Right ventricle myocardium superior (tissue), 1 donor: ENCODE measurements at places on chromosomes 4 and X. TPM values are rescaled to one million over a fixed set of nuclear protein-coding genes. Genes with fewer than 3 reads are reported as not detected.

DNA sequence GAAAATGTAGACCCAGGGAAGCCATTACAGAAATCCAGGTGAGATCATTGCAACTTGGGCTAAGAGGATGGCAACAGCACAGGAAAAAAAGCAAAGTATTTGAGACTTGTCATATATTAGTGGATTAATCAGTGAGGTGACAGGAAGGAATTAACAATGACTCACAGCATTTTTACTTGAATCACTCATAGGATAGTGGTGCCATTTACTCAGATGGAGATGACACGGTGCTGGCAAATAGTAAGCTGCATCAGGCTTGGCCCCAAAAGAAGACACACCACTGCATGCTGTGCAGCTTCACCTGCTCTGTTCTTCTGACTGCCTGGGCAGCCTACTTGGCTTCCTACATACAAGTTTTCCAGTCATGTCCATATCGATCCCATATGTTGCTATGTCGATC is 144.8 kb downstream of the FRYL start:
- no peak for DNase-seq

- no peak for DNase-seq
Measured at GRCh38 chr4:162839814-162840213, 326.9 kb downstream of the NAF1 start.

- DNase-seq = no peak
Measured at GRCh38 chr4:171157462-171158082, 655.6 kb upstream of the GALNTL6 start.

GRCh38 chr4:75429208-75429607 is 85.0 kb downstream of the RCHY1 start:
- no peak for DNase-seq

The HPSE gene
- total RNA-seq = 1.5 TPM

The FRMPD3 gene
- total RNA-seq = 0.05 TPM

GRCh38 chr4:105179539-105180401 is 33.1 kb downstream of the TET2 start:
- DNase-seq = no peak

- DNase-seq = no peak
Measured at GRCh38 chr4:163548481-163549243, 54.2 kb downstream of the TMA16 start.

GRCh38 chrX:16722481-16722880 is 3.1 kb downstream of the SYAP1 start:
- DNase-seq = no peak

- DNase-seq = no peak
Measured at GRCh38 chr4:20832826-20833225, 132.6 kb downstream of the PACRGL start.

The GLOD5 gene
- not detected for total RNA-seq
